NCI-H446 (cell line): ENCODE measurements at places on chromosomes 4 and X.
A peak's percentile ranks its signal among the peaks of the same experiment; 100 is the strongest.

- peak; percentile 24 for DNase-seq
Measured at GRCh38 chr4:33649015-33649414, 2595.3 kb downstream of the ARAP2 start.

DNA sequence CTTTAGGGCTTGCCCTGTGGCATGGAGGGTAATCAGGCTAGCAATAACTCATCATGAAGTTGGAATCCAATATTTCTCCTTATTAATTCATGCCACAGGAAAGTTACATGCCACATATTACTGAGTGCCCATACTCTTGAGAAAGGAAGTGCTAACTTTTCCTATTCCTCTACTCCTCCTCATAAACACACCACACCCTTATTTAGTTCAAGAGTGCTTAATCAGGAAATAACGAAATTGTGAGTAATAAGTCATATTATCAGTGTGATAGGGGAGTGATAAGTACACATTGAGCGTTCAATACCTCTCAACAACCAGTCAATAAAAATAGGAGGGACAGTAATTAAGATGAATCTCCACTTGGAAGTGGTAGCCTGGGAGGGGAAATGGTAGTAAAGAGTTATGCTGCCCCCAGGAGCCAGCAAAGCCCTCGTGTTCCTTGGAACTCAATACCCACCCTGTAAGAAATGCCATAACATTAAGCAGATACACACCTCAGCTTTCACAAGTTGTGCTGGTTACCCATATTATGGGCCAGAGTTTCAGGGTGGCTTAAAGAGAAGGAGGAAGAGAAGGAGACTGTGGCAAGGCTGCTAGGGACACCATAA, 410.0 kb upstream of the NR3C2 start:
- no peak for DNase-seq

DNA sequence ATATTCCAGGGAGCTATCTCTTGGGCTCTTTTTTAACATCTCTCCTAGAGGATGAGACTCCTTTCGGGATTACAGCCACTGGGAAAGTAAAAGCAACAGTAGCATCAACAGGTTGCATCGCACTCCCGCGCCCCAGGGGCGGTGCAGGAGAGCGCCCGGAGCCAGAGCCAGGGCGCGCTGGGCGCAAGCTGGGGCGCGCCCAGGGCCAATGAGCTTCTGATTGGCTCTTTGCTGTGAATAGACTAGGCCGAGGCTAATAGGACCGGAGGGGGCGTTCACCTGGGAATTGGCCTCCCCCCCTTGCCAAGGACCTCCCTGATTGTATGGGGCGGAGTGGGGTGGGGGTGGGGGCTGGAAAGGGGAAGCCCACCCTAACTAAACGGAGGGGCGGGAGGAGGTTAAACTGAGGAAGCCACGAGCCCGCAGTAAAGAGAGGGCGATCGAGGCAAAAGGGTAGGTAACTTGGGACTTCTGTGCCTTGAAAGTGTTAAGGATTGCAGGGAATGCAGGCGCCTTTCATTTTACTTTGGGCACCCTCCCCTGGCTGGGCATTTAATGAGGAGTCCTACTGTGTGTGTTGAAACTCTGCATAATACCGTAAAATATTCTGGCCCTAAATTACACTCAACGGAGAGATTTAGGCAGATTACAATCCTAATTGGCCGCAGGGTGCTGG, 1.1 kb upstream of the ATOH1 start:
- no peak for DNase-seq

- no peak for DNase-seq
Measured at GRCh38 chr4:158315706-158316105, 105.4 kb downstream of the TMEM144 start.

DNA sequence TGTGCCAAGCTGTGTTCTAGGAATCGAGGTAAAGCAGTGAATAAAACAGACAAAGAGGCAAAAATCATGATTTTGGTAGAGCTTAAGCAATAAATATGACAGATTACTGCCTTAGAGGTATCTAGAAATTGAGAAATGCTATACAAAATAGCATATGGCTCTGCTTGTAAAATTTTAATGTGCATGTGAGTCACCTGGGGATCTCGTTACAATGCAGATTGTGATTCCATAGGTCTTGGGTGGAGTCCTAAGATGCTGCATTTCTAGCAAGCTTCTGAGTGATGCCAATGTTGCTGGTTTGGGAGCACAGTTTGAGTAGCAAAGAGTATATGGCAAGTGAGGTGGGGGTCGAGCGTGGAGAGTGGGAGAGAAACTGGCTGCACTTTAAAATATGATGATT, 697.3 kb upstream of the MAGEB2 start:
- DNase-seq: no peak

- DNase-seq: no peak
Measured at GRCh38 chrX:118714521-118714920, 12.9 kb upstream of the IL13RA1 start.

GRCh38 chr4:98861100-98861884, 67.6 kb downstream of the EIF4E start:
- no peak for DNase-seq

DNA sequence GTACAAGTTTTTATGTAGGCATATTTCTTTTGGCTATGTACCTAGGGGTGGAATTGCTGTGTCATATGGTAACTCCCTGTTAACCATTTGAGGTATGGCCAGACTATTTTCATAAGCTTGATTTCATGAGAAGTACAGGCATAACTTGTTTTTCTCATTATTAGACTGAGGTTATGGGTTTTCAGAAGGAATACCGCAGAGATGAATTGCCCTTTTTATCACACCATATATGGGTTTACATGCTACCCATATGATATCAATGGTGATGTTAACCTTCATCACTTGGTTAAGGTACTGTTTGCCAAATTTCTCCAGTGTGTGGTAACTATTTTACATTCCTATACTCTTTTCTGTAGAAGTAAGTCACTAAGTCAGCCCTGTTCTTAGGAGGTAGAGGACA, 23.5 kb downstream of the RAB40A start:
- no peak for DNase-seq

DNA sequence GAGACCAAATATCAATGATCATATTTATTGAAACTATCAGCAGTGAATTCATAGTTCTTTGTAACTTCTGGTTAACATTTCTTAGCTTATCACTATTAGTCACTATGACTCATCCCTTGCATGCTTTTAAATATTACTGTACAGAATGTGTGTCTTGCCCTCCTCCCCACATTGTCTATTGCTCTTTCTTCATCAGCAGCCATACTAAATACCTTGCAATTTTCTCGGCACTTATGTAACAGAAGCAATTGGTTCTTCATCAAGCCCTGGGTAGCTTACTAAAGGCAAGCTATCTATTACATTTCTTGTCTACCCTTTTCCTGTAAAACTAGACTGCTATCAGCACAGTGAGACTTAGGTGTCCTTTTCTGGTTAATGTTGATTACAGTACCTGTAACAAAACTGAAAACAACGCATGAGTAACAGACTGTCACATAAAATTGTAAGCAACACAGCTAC, 8.2 kb downstream of the KLHL4 start:
- DNase-seq: no peak

GRCh38 chr4:120923207-120923522, 639 bp upstream of the PRDM5 start:
- no peak for DNase-seq

DNA sequence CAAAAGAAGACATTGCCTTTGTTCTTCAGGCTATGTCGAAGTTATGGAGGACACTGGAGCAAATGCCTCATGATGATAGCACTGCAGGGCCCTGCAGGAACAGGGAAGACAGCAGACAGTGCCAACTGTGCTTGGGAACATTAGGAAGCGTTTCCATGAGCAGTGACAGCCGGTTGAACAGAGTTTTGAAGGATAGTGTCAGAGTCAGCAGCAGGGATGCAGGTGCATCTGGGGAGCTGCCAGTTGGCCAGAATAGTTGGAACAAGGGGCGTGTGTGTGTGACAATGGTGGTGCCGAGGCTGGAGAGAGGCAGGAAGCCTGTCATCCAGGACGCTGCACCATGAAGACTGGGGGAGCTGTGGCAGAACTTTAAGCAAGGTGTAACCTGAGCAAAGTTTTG, 88.6 kb downstream of the SHROOM3 start:
- no peak for DNase-seq

DNA sequence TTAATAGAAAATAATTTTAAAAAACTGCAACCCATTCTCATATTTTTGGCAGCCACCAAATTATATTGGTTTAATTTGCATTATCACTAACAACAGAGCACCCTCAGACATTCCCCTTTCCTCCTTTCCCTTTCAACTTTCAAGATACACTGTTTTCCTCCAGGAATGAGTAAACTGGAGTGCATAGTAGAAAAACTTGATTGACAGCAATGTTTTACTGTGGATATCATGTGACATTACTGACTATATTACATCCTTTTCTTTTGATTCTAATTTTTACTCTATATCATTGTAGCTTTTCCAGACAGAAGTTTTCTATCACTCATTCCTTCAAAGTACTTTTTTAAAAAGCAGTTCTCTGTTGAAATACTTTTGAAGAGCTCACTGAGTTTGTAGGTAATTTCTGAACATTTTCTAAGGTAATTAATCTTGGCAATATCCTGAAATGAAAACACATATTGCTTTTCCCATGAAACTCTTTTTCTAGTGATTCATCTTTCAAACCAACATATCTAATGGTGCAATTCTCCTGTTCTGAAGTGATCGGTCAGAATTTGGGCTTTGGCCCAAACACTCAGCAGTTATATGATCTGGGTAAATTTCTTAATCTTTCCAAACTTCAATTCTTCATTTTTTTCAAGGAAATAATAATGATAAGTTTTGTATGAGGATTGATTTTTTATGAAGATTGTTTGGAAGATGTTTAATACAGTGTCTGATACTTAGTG, 920.4 kb upstream of the EPHA5 start:
- DNase-seq: no peak

GRCh38 chr4:87073199-87074120, 138.6 kb downstream of the AFF1 start:
- DNase-seq: peak; percentile 36

DNA sequence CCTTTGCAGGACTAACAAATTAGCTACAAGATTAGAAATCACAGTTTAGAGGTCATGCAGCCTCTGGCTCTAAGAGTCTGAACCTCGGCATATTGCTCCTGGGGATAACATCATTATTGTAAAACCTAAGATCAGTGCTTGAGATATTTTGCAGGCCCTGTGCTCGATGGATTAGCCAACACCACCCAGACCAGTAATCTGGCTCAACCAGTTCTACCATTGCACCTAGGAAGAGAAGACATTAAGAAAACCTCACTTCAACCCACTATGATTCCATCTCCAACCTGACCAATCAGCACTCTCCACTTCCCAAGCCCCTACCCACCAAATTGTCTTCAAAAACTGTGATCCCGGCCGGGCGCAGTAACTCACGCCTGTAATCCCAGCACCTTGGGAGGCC, 43.6 kb downstream of the WFS1 start:
- DNase-seq: no peak

DNA sequence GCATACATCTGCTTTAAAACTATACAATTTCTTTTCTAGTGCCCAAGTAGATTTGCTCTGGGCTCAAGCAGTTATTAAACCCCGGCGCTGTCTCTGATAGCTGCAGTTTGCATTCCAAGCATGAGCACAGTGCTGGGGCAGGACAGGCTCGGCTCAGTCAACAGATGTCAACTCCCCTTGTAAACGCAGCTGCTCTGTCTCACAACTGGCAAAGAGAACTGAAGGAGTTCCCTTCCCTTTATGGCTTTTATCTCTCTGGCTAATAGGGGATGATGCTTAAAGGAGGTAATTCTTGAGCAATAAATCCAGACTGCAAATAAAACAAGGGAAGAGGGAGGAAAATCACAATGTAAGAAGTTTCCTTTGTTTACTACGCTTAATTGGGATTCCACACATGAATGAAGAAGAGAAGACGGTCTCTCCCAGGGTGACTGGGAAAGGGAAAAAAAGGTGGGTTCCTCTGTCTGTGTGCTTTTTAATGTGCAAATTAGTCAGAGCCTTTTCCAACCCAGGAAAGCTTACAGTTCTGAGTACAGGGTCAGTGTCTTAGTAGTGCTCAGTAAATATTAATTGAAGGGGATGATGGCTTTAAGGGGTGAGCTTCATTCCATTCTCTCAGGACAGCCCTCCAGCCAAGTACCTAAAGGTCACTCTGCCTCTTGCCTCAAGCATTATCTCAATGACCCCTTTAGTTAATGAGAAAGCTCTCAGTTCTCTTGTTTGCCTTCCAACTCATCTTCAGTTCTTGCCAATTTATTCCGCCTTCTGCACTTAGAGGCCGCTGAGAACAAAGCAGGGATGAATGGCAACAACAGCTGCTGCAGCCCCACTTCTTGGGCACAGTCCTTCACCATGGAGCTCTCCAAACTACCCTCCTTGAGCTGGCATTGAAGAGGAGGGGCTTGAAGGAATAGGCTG, 155.7 kb upstream of the JADE1 start:
- peak; percentile 26 for DNase-seq
